Hematopoietic multipotent progenitor cell treated with erythropoietin and hydrocortisone succinate and interleukin-3 and kit ligand, for 15 days (in vitro differentiated cells): ENCODE measurements at places on chromosomes 4 and X.

- no peak for DNase-seq
Observed at GRCh38 chr4:75968084-75968483, 22.7 kb downstream of the SDAD1 start.

GRCh38 chr4:71980976-71981375 is 50.8 kb upstream of the NPFFR2 start:
- DNase-seq = no peak

DNA sequence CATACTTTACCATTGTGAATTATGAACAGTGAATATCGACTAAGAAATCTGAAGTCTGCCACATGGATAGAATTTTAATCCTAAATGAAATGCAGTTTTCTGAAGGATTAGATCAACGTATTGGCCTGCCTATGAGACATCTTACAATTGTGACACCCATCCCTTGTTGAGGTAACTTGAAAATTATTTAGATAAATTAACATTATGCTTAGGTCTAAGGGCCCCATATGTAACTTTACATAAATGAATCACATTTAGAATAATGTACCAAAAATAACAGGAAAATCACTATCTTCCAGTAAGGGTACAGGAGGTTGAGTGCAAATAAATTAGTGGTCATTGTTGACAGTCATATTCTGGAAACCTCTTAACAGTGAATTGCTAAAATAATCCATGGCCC is 13.5 kb downstream of the XAGE5 start:
- no peak for DNase-seq

GRCh38 chr4:67744561-67745283 is 9.5 kb downstream of the GNRHR start:
- no peak for DNase-seq

DNA sequence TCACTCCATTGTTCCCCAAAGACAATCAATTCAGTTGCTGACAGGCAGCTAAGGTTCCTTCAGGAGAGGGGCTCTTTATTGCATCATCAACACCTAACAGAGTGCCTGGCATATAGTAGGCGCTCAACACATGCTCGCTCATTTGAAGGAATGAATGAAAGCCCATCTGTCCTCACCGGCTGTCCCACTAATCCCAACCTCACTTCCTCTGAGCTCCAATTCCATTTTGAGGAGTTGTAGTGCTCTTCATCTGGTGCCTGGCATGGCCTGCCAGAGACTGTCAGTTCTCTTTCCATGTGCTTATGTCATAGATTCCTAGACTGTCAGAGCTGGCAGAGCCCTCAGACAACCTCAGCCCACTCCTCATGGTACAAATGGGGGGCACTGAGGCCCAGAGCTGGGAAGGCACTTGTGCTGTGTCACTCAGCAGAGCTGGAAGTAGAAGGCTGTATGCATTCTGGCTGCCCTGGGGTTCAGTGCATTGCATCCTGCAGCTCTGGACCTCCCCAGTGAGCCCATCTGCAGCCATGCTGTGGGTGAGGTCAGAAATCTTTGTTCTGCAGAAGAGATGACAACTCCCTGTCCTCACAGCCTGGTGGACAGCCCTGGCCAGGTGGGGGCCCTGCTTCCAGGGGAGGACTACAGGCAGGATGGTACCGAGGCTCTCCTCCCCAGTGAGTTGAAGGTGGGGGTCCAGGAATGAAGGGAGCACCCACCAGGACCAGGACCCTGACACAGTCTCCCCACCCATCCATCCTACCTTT is 134.9 kb upstream of the PJA1 start:
- DNase-seq = no peak

DNA sequence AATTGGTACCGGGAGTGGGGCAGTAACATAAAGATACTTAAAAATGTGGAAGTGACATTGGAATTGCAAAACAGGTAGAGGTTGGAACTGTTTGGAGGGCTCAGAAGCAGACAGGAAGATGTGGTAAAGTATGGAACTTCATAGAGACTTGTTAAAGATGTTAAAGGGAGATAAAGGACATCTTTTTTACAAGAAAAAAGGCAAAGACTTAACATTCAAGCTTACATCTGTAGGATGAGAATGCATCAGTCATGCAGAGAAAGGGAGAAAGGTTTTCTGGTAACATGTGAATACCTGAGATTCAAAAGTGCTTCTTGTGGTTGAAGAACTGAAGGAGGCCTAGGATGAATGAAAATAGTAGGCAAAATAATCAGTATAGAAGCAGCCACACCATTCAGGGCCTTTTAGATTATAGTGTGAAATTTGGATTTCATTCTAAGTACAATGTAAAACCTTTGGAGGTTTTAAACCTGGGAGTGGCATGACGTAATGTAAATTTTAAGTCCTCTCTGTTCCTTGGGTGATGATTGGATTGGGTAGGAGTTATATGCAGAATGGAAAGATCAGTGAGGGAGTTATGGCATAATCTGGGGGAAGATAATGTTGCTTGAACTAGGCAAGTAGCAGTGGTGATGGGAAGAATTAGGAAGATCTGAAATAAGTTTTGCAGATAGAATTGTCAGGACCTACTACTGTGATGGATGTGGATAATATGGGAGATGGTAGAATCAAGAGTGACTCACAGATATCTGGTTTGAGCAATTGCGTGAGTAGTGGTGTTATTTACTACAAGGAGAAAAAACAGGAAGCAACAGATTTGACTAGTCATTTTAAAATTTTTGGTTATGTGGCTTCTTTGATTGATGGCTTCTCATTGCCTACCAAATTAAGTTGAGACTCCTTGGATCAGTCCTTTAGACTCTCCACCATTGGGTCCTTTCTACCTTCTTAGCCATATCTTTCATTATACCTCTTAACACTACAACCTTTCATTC is 138.7 kb downstream of the VSIG4 start:
- DNase-seq = no peak

GRCh38 chr4:78424461-78424860 is 127.1 kb upstream of the ANXA3 start:
- no peak for DNase-seq

- DNase-seq = no peak
Observed at GRCh38 chr4:25770847-25771246, 91.9 kb downstream of the SEL1L3 start.
